Stimulated activated CD8-positive, alpha-beta memory T cell treated with anti-CD3 and anti-CD28 coated beads, Interleukin-2, amount 100 ng/mL, for 1 hour (primary cell): ENCODE measurements at places on chromosomes 16 and 17.

- DNase-seq = no peak
Measured at GRCh38 chr17:74205274-74205673, 1.8 kb downstream of the RPL38 start.

- no peak for DNase-seq
Measured at GRCh38 chr17:76277300-76278267, 12.4 kb downstream of the UBALD2 start.

DNA sequence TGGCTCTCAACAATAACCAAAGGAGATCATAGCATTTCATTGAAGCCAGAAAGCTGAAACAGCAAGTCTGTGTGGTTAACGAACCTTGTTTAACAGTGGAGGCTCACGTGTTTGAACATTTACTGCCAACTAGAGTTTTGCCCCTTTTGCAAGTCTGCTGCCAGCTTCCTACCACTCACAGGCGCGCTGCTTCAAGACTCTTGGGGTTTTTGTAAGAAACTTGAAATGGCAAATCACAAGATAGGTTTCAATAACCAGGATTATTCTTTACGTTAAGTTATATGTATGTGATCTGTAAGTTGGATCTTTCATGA is 1.2 kb downstream of the SNTB2 start:
- DNase-seq = peak; percentile 5

DNA sequence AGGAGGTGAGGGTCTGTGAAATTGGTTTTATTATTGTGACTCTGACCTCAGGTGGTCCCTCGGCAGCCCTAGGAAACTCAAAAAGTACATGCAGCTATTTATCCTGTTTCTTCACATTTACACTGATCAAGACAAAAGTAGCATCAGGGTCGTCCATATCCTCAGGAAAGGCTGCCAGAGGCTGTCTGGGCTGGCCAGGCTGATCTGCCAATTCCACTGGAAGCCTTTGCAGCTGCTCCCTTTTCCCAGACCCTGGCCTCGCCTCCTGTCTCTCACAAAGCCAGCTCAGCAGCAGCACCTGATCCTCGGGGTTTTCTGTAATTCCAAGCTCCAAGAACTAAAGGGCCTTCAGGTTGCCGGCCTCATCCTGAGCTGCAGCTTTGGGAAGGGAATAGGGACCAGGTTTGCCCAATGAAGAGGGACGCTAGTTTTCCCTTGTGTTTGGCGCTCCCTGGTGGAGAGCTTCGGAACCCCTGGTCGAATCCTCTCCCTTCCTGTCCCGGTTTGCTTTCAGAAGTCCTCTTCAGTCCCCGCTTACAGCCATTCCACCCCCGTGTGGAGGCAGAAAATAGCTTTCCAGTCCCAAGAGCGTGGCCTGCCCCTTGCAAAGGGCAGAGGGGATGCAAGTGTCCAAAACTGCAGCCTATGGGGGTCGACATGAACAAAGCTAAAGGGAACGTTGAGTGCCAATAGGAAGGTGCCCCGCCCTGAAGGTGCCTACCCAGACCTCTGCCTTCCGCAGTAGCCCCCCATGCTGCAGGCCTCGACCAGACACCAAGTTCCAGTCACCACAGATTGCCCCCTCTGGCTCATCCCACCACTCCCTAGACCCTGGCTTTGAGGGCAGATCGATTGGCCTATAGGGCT is 13.4 kb downstream of the MFSD6L start:
- peak; percentile 26 for DNase-seq
